Epithelial cell of prostate (primary cell): ENCODE measurements at places on chromosomes 1 and 21.

DNA sequence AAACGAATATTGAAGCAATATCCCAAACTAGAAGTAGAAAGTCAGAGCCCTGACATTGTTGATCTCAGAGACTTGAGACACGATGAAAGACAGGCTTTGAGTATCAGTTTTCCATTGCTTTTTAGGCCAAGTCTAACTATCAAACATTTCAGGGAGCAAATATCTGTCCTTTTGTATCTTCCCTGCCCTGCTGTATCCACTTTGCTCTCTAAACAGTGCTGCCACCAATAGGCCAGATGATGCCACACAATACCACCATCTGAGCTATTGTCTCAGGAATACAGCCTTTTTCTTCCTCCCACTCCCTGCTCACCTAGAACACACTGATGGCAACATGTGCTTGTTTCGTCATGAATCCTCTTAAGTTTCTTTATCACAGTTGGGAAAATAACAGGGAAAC lies 62.6 kb upstream of the SPAG17 start:
- DNase-seq: no peak

DNA sequence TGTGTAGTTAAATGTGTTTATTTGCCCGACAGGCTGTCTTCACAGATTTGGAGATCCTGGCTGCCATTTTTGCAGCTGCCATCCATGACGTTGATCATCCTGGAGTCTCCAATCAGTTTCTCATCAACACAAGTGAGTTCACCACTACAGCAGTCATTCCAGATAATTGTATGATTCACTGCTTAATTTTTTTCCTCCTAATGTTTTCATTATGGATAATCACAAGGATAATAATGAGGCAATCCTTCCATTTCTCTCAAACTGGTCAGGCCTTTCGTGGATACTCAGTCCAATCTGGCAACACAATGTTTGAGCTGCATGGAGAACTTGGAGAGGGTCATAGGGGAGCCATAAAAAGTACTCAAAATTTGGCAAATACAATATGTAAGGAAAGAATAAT lies 168.3 kb upstream of the SGIP1 start:
- DNase-seq: no peak

GRCh38 chr1:114377356-114377755 lies 133.6 kb downstream of the TRIM33 start:
- DNase-seq: no peak

GRCh38 chr1:226903819-226904716 lies 33.7 kb downstream of the PSEN2 start:
- no peak for DNase-seq

- DNase-seq: no peak
These were observed 97.9 kb upstream of the EDN2 start for GRCh38 chr1:41582351-41582750.

GRCh38 chr1:64042331-64043100 lies 160.9 kb upstream of the UBE2U start:
- peak; percentile 90 for DNase-seq

DNA sequence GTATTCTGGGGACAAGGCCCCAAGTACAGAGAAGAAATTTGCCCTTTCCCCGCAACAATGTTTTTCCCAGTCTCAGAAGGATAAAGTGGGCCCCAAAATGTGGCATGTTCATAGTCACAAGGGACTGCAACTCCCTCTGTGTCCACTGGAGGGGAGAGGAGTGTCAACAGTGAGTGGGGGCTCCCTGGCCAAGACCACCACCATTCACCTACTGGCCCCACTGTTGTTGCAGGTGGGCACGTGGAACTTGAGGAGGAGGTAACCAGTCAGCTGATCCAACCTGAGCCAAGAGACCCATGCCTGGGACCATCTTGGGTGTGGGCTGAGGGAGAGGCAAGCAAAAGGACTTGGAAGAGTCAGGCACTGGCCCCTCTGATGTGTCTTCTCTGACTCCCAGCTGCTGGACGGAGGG lies 777 bp downstream of the NUDT17 start:
- no peak for DNase-seq

- no peak for DNase-seq
These were observed 226.1 kb downstream of the KCTD3 start for GRCh38 chr1:215793180-215793579.

DNA sequence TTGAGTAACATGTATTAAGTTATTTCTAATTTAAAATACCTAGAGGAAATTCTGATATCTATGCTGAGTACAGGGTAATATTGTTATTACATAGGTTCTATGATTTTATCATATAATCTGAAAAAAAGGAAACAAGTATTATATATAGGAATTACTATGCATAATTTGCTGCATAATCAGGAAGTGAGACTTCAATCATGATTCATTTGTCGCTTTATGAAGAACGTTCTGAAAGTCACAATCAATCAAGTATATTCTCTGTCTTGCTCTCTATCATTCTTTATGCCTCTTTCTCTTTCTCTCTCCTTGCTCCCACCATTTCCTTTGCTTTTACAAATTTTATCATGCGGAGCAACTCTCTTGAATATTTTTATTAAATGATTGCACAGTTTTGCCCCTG lies 1130.3 kb downstream of the PLA2G4A start:
- DNase-seq: no peak

GRCh38 chr1:172895050-172895460 lies 155.7 kb downstream of the TNFSF18 start:
- DNase-seq: no peak

GRCh38 chr1:193408782-193409293 lies 222.4 kb upstream of the B3GALT2 start:
- peak; percentile 22 for DNase-seq

DNA sequence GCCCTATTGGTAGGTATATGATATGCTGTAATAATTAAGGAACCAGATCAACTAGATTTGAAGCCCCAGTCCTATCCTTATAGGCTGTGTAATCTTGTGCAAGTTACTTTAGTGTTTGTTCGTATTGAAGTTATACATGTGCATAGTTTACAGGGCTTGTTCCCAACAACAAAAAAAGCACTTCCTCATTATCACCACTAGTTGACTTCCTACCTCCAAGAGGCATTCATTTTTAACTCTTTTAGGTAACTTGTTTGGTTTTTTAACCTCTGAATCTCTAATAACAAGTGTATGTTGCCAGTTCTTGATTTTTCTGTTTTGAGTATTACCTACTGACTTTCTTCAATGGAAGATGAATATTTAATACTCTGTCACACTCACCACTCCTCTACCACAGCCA lies 71.9 kb downstream of the ST3GAL3 start:
- DNase-seq: no peak

DNA sequence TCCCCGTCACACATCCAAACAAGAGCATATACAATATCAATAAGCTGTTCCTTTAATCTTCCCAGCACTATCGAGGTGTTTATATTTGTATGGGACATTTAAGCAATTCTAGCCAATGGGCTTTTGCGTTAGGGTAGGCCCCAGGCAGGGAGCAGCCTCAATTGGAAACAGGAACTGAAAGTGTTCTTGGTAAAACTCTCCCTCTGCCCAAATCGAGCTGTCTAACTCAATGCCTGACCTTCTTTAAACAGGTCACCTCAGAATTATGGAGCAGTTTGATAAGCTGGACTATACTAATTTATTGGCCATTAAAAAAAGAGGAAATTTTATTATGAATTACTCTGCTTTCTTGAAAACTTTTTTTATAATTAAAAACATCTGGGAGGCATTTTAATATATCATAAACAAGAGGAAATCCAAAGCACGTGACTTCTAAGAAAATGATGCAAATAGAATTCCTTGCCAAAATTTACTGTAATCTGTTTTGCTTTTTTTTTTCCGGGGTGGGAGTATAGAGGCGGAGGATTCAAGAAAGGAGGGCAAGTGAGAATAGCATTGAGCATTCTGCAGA lies 498.1 kb downstream of the LMO4 start:
- no peak for DNase-seq

DNA sequence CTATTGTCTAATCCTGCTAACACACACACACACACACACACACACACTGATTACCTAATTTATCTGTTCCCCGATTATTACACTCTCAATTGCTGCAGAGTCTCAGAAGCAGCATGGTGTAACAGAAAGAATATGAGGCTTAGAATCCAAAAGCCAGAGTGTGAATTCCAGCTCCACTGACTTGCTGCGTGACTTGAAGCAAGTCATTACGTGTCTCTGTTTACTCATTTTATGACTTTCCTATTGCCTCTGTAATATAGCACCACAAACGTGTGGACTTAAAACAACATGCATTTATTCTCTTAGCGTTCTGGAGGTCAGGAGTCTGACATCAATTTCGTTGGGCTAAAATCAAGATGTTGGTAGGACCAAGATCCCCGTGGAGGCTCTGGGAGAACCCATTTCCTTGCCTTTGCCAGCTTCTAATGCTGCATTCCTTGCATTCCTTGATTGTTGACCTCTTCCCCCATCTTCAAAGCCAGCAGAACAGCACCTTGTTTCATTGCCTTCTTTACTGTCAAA lies 55.9 kb upstream of the ATP5PO start:
- peak; percentile 75 for DNase-seq

GRCh38 chr1:145796753-145797152 lies 27.1 kb downstream of the RNF115 start:
- DNase-seq: no peak

DNA sequence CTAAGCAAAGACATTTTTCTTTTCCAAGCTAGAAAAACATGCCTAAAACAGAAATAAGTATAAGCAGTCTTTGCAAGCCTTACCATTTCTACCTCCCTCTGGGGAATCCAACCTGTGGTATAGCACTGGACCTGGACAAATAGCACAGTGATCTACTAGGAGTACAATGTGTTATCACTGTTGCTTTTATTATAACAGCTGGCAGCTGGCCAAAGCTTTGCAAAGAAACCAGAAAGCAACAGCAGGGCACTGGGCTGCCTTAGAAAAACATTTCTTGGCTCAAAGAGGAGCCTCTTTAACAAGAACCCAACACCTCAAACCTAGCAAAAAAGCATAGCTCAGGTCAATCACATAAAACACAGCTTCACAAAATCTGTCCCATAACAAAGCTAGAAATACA lies 294.5 kb upstream of the GREM2 start:
- no peak for DNase-seq

- no peak for DNase-seq
These were observed 16.1 kb downstream of the EBNA1BP2 start for GRCh38 chr1:43156026-43156425.

DNA sequence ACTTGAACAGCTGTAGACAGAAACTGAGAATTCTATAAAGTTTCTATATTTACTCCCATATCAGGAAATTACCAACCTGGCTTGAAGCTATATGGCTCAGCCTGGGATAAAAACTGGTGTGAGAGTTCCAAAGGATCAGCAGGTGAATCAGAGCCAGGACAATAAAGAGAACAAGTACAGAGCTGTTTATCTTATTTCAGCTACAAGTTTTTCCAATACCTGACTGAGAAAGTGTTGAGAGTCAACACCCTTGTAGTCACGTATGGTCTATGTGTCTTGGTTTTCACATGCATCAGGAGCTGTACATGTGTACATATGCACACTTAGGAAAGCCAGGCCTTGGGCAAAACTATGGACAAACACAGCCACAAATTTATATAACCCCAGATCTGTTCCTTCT lies 40.7 kb upstream of the CXADR start:
- DNase-seq: peak; percentile 88

DNA sequence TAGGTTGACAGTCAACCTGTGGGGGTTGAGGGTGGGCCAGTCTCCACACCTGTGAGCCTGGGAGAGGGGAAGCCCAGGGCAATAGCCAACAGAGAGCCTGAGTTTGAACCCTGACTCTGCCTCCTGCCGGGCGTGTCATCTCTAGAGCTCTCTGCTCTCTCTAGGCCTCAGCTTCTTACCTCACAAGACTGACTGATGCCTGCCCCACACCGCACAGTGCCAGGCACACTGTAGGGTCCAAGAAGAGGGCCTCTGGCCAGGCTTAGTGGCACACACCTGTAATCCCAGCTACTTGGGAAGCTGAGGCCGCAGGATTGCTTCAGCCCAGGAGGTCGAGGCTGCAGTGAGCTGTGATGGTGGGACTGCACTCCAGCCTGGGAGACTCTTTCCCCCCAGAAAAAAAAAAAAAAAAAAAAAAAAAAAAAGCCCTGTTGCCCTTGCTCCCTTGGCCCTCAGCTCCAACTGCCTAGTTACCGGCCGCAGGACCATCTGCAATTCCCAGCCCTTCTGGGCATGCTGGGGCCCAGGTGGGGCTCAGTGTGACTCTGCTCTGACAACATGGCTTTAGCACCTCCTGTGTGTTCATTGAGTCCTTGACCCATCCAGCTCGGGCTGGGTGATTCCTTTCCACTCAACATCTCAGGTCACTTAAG lies 25.1 kb downstream of the GRHL3 start:
- no peak for DNase-seq

- no peak for DNase-seq
These were observed 16.2 kb upstream of the PDXK start for GRCh38 chr21:43702785-43703034.

DNA sequence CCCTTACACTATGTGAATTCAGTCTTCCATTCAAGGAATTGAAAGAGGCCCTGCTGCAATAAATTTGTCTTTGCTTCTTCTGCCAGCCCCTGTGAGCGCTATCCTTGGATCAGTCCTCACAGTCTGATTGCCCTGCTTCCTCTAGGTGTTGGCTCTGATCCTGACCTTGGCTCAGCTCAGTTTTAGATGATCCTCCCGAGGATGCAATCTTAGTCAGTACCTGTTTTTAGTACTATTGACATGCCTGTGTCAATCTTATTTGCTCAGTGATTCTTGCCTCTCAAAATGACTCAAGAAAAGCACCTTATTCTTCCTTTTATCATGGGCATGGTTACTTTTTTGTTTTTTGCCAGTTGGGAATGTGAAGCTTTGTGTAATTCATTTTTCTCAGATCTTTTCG lies 101.4 kb upstream of the KCNK1 start:
- no peak for DNase-seq

DNA sequence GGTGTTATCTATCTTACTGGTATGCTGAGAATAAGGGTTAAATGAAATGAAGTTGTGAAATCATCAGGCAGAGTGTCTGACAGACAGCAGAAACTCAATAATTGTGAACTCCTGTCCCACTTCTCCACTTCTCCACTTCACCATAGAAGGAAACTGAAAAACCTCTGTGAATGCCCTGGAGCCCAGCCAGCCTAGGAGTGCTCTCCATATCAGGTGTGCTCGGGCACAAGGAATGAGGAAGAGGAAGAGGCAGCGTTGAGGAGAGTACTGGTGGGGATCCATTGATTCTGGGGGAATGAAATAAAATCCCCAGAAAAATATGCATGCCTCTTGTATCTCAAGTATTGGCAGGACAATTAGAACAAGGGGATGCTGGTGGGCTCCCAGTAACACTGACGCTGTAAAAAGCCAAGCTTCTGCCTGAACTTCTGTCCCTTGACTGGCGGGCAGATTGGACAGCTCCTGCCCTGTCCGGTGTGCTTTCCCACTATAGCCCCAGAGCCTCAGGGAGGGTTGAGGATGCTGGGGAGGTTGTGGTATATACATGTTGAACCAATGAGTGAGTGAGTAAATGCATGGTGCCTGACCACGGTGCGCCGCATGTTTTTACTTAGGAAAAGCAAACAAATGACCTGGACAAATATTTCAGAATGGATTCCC lies 47.7 kb downstream of the NMNAT2 start:
- no peak for DNase-seq

GRCh38 chr21:46038341-46038829 lies 56.8 kb downstream of the COL6A1 start:
- DNase-seq: no peak
